ENCODE measurements at places on chromosomes 5 and 9.
A peak's percentile ranks its signal among the peaks of the same experiment; 100 is the strongest.

DNA sequence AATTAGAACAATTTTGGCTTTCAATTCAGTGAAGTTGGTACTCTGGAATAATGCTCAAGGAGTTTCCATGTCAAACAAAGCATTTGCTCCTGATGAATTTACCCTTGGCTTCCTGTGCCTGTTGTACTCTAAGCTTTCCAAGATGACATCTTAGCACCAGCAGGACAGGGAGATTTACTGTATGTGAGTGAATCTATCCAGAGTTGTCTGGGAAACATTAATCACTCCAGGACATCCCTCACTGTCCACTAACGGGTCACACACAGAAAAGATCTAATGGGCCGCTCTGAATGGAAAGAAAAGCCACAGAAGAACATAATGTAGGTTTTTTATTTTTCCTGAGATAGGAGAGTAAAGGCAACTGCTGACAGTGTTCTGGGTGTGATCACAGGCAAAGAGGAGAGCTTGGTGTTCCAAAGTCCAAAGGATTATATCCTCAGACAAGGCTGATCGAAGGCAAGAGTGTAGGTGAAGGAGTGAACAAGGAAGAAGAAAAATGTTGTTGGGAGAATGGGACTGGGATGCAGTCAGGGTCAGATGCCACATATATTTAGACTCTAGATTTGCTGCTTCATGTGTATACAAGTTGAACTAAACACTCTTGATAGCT lies 167.7 kb upstream of the RPS23 start:
- no peak for DNase-seq

DNA sequence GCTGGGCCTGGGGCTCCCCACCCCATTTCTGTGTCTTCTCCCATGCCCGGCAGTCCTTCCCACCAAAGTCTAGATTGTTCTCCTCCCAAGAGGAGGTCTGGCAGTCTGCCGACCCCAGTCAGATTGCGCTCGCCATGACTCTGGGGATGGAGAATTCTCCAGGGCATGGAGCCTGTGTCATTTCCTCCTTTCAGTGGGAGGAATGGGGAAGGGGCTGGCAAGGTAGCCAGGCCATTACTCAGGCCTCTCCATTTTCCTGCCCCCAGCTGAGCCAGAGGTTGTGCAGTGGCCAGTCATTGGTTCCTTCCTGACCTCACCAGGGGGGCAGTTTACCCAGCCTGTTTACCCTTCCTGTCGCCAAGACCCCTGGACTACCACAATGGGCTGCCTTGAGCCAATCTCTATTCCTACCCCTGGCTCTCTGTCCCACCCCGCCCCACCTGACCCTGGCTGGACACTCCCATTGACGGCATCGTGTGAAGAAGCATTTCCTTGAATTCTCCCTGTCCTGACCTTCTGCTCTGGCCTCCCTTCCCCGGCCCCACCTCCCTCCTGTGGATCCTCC lies 628 bp downstream of the SYNPO start:
- DNase-seq: no peak

- DNase-seq: peak; percentile 36
Measured at GRCh38 chr9:589723-590122, 251.8 kb upstream of the DMRT1 start.

DNA sequence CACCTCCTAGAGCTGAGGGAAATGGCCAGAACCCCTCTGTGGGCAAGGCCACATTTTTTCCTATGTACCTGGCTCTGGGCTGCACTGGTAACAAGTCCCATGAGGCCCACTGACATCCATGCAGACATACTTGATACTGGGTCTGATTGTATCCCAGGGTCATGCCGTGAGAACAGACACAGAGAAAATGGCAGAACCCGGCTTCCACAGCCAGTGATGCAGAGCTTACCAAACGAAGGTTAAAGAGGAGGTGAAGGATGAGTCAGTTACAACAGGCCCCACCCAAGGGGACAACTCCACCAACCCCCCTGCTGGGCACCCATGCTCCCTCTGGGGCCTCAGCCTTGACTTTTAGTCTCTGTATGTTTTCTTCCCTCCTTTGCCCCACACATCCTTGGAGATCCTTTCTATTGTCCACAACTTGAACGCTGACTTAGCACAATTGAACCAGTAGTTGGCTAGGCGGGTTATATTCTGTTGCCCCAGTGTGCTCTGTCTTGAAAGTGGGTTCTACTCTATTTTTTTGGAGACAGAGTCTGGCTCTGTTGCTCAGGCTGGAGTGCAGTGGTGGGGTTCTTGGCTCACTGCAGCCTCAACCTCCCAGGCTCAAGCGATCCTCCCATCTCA lies 93.5 kb downstream of the DAP start:
- DNase-seq: no peak

- no peak for DNase-seq
Measured at GRCh38 chr9:123551734-123552133, 195.7 kb downstream of the CRB2 start.

DNA sequence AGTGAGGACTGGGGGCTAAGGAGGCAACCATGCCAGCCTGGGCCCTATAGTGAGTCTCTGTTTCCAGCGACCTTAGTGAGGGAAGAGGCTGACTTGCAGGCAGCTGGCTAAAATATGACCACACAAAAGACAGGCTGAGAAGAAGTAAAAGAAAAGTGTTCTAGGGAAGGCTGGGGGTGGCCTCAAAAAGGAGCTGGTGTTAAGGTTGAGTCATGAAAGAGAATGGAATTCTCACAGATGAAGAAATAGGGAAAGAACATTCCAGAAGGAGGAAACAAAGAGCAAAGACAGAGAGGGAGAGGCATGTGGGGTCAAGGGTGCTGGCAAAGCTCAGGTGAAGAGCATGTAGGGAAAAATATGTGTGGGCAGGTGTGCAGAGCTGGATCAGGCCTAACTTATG lies 302.7 kb upstream of the RFX3 start:
- DNase-seq: no peak
